M059J (cell line): ENCODE measurements at places on chromosomes 12 and 14. TPM values are rescaled to one million over a fixed set of nuclear protein-coding genes. Genes with fewer than 3 reads are reported as not detected.
A peak's percentile ranks its signal among the peaks of the same experiment; 100 is the strongest.

GPR65 gene
- total RNA-seq: 0.05 TPM in 1 of 2 replicates, not detected in the other

LMNTD1 gene
- 0.32 and 2.2 TPM in 2 replicates for total RNA-seq

TTC6 gene
- not detected in 2 replicates for total RNA-seq

- DNase-seq: peak; percentile 19
Observed at GRCh38 chr14:95098984-95099599, 58.2 kb downstream of the DICER1 start.

DNA sequence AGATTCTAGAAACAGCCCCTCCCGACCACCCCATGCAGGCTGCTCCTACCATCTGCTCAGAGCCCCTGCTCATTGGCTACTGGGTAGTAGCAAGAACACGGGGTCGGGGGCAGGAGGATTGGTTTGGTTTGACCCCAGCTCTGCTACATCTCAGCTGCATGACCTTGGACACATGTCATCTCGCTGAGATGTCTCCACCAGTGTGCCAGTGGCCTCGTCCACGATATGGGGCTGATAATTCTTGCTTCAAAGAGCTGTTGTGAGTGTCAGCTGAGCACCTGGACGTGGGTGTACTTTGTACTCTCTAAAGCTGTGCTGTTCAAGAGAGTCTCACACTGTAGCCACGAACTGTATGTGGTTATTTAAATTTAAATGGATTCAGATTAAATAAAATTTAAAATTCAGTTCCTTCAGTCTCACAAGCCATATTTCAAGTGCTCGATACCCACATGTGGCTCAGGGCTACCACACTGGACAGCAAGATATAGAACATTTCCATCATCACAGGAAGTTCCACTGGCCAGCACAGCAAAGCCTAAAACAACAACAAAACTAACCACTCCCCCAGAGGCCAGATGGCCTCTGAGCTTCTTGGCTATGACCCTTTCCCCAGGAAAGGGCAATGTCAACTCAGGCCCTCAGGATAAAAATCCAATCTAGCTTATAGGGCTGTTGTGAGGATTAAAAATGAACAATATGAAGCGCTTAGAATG is 18.6 kb downstream of the LTBP2 start:
- no peak for DNase-seq

- no peak for DNase-seq
Observed at GRCh38 chr12:62800707-62801400, 134.1 kb downstream of the PPM1H start.

GRCh38 chr12:42370013-42370412 is 44.0 kb downstream of the PPHLN1 start:
- DNase-seq: no peak

DNA sequence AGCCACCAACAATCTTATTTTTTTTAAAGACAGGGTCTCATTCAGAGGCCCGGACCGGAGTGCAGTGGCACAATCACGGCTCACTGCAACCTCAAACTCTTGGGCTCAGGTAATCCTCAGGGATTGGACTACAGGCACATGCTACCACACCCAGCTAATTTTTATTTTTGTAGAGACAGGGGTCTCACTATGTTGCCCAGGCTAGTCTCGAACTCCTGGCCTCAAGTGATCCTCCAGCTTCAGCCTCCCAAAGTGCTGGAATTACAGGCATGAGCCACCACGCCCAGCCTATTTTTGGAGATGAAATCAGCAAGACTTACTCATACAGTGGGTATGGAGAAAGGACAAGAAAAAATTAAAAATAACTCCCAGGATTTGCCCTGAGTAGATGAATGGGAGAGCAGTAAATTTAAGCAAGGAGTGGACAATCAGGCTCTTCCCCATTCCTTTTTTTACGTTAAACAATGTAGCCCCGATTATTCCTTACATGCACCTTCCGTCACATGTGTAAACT is 13.2 kb downstream of the FMNL3 start:
- peak; percentile 33 for DNase-seq

DNA sequence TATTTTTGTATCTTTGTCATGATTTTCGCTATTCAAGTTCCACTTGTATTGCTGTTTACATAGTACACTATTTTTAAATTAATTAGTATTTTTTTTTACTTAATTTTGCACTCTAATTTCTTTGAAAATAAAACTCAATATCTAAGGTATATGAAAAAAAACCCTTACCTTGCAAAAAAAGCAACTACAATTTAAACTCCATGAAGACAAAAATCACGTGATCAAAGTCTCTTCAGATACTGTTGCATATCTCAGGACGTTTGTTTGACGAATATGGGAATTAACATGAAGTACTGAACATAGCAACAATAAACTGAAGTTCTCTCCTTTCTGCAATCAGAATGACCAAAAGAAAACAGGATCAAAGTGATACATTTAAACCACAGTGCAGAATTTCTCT is 968.4 kb upstream of the SEL1L start:
- DNase-seq: no peak

DNA sequence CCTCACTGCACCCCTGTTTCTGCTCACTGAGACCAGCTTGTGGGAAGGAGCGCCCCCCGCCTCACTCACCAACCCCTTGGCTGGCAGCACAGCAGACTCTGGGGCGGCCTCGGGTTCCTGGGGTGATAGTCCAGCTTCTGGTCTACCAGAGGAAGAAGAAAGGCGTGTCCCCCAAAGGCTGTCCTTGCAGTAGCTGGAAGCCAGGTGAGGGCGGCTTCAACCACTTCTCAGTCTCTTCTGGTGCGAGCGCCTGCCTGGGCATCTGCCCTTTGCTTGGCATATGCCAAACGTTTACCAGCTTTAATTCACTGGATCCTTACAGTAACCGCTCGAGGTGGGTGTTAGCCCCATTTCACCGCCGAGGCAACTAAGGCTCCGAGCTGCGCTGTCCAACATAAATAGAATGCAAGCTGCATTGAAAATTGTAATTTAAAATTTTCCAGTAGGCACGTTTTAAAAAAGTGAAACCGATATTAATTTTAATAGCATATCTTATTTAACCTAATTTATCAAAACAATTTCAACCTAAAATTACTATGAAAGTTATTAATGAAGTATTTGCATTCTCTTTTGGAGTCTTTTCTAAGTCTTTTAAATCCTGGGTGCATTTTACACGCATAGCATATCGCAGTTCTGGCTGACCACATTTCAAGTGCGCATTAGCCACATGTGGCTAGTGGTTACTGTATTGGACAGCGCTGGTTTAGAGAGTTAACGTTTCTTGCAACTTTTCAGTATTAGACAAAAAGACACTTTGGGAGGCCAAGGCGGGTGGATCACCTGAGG is 872 bp downstream of the FAM177A1 start:
- DNase-seq: peak; percentile 50

DNA sequence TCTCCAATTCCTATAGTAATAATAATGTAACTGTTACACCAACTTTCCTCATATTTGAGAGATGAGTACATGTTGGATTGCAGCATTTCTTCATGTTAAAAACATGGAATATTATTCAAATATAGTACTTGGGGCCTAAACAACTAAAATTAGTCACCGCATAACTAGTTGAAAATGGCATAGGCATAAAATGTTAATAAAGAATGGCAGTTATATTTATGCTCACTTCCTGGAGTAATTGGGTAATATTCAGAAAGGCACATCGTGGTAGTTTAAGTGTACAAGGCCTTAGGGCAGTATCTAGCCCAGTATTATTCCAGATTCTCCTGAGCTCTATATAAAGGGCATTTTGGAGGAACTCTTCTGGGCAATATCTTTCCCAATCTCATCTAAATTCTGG is 46.0 kb downstream of the ERGIC2 start:
- DNase-seq: no peak

DNA sequence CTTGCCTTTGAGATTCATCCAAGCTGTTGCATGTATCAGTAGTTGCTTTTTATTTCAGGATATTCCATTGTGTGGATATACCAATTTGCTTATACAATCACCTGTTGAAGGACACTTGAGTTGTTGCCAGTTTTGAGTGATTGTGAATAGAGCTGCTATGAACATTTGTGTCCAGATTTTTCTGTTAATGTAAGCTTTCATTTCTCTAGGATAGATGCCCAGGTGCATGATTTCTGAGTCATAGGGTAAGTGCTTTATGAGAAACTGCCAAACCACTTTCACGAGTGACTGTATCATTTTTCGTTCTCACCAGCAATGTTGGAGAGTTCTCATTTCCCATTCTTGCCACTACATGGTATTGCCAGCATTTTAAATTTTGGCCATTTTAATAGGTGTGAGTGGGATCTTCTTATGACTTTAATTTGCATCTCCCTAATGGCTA is 434.6 kb upstream of the RGS6 start:
- peak; percentile 73 for DNase-seq
